Stimulated activated CD4-positive, alpha-beta T cell treated with anti-CD3 and anti-CD28 coated beads, Interleukin-1b, Interleukin-23, amount 100 ng/mL, for 1 hour (primary cell): ENCODE measurements at places on chromosomes 7 and 10.

DNA sequence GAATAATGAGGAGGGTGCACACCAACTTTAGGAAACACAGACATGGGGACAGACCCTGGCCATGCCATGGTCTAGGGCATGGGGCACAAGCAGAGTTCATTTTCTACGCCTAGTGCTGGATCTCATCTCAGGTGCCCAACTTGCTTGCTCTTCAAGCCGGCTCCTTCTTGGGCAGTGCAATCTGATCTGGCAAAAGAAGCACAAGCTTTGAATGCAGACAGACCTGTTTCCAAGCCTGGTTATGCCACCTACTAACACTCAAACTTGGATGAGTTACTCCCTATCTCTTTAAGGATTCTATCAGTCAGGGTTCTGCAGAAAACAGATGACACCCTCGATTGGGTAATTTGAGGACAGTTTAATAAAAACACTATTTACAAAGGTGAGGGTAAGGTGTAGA is 34.9 kb upstream of the WAPL start:
- DNase-seq = no peak

DNA sequence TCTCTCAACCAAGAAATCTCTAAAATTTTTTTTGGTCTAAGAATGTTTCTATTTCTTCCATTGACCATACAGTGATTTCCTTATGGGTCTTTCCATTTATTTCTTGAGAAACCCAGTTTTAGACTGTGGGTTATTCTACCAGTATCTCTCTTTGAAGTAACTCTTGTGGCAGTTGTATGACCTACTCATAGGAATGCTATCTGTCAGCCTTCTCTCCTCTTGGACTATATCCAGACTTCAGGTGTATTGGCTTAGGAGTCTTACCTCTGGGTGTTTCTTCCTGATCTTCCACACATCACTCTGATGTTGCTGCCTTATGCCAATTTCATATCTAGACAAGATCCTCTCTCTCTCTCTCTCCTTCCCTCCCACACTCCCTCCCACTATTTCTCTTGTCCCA is 178.1 kb downstream of the BMPER start:
- DNase-seq = no peak

DNA sequence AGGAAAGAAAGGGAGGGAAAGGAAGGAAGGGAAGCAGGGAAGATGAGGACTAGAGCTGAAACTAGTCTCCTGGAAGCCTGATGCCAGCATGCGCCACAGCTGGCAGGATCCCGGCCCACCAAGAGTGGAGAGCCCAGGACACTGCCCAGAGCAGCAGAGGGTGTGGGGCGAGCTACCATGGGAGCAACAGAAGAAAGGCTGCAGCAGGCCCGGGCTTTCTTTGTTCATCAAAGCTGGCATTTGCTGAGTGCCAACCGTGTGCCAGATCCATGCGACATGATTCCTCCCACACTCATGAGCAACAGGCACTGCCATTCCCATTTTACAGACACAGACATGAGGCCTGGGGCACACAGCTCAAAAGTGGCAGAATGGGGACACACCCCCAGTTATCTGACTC is 68.9 kb downstream of the FAM53B start:
- DNase-seq = no peak

- no peak for DNase-seq
Measured at GRCh38 chr7:30222515-30223215, 61.7 kb upstream of the ZNRF2 start.

GRCh38 chr10:130300608-130301020 is 164.4 kb downstream of the GLRX3 start:
- peak; percentile 21 for DNase-seq

DNA sequence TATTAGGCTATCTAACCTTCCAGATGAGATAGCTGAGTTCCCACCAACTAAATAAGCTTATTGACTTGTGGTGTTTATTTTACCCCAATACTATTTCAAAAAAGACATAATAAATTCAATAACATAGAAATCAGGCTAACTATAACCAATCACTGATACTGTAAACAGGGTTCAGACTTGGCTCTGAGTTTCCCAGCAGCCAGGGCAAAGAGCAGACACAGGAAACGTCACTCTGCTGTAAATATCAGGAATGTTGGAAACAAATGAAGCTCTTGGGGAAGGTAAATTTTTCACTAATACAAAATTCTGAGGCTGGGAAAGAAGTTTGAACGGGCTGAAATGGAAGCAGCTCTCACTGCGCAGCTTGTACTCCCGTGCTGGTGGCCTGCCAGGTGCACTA is 114.6 kb downstream of the GALNT11 start:
- DNase-seq = no peak

DNA sequence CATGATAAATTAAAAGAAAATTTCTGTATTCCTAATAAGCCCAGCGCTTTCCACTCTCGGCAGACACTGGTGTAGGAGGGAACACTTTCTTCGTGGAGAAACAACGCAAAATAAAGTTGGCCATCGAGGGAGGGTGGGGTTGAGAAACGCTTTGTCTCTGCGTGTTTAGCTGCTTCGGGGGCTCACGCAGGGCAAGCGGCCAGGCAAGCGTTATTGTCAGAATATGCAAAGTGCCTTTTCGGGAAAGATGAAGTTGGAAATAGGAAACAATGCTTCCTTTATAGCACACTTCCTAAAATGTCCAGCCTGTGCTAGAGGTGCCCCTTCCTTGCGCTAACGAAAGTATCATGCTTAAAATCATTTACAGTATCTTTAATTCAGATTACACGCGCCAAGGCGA is 1.9 kb upstream of the EBF3 start:
- no peak for DNase-seq

DNA sequence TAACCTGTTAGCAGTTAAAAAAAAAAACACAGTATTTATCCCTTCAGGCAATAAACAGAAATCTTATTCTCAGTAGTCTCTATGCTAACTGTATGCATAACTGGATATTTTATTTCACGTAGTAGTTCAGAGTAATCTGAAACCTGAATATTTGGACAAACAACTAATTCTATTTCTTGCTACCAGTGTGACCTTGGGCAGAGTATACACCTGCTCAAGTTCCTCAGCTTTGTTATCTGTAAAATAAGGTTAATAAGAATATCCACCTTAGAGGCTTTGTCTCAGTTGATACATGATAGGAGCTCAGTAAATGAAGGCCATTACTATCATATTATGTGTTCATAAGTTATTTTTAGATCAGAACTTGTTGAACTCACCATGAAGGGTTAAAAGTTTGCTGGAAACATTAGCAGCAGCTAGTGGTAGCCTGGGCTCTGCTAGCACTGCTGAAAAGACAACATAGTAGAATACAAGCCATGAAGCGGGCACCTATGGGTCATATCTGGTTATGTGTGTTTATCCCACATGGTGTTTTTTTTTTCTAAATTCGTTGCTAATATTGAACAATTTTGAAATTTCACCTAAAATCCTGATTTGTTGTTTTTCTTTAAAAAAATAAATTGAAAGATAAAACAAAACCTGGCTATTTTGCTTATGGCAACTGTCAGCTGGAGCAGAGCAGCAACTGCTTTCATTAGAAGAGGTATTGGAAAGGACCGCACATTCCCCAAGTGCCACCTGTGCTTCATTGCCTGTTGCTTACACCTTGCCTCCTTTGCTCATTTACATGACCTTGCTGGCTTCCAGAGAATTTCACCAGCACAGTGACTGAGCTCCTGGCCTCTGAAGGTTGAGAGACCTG is 303.0 kb downstream of the PRKG1 start:
- no peak for DNase-seq
